ENCODE measurements at places on chromosomes 6 and 20. TPM values are rescaled to one million over a fixed set of nuclear protein-coding genes. Genes with fewer than 3 reads are reported as not detected.

The MOCS1 gene
- total RNA-seq: 2.5 TPM

The APOM gene
- 2.6 TPM for total RNA-seq

The TCP11 gene
- not detected for total RNA-seq

The TUBB2B gene
- total RNA-seq: 3.0 TPM

The PRKN gene
- total RNA-seq: 3.8 TPM

Data from Calu3 (cell line).